Hematopoietic multipotent progenitor cell treated with erythropoietin and hydrocortisone succinate and interleukin-3 and kit ligand, for 15 days (in vitro differentiated cells): ENCODE measurements at places on chromosomes 16 and 17.

DNA sequence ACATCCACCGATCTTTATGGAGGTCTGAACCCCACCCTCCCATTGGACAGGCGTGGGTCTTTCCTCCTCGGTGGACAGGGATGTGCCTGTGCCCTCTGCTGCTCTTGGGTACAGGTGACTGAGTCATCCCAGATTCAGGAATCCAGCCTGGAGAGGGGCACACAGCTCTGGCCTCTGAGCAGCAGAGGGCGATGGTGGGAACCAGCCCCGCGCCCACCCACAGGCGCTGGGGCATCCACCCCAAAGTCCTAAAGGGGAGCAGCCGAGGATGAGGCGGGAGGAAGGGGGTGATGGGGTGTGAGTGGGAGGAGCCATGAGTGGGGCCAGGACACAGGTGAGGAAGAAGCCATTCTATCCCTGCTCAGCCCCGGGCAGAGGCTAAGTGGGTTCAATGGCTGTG lies 35.0 kb downstream of the ENGASE start:
- no peak for DNase-seq

DNA sequence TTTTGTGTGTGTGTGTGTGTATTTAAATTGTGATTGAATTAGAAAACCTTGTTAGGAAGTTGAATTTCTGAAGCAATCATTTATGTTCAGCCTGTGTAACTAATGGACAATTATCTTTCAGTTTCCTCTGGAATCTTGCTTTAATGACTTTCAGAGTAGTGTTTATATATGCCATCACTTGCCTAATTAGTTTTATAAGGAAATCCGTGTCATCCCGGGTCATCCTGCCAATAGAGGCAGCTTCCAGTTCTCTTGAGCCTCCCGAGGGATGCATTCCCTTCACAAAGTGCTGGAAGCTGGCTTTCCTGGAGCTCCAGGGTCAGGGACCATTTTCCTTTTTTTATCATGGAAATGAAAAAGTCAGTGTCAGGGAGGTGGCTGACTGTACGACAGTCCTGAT lies 42.9 kb downstream of the PRKCA start:
- DNase-seq: no peak

DNA sequence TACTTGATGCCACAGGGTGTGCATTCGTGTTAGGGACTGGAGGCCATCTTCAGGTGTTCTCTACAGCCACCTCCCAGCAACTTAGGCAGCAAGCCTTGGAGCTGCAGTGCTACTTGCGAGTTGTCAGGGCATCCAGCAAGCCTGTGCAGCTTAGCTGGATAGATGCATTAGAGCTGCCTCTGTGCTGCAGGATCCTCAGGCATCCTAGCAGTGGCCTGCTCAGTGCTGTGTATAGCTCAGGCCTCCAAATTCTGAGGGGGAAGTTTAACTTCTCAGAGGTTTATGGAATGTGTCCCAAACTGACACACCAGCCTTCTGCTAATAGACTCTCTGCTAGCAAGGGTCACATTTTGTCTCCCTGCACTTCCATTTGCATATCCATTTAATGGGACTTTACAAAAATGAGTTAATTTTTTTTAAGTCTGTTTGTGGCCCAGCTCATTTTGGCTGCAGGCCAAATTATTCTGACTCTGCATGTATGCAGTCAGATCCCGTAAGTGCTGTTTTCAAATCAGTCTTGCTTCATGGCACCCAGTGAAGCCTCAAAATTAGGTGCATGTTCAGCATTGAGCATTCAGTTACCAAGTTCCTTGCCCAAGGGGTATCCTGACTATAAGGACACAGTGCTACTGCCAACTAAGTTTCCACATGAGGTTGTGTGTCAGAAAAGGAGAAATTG lies 6.8 kb downstream of the GABARAPL2 start:
- peak; percentile 87 for DNase-seq

GRCh38 chr17:81097134-81097942 lies 62.4 kb downstream of the BAIAP2 start:
- DNase-seq: peak; percentile 22

GRCh38 chr17:33864758-33865229 lies 390.3 kb upstream of the CCL2 start:
- no peak for DNase-seq

- peak; percentile 16 for DNase-seq
Measured at GRCh38 chr17:38872027-38872511, 2.2 kb downstream of the LASP1 start.

DNA sequence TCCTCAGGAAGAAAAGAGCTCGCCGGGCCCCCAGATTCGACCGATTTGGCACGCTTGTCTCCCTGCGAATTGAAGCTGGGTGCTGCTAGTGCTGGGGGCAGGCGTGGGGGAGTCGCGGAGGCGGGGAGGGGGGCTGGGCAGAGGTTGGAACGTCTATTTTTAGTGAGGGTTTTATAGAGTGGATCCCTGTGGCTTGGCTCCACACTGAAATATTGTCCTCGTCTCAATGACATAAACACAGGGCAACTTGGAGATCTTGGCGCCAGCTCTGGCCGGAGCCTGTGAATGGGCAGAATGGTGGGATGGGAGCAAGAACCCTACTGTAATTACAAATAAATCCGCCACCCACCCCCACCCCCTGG lies 15.7 kb upstream of the NOG start:
- no peak for DNase-seq

DNA sequence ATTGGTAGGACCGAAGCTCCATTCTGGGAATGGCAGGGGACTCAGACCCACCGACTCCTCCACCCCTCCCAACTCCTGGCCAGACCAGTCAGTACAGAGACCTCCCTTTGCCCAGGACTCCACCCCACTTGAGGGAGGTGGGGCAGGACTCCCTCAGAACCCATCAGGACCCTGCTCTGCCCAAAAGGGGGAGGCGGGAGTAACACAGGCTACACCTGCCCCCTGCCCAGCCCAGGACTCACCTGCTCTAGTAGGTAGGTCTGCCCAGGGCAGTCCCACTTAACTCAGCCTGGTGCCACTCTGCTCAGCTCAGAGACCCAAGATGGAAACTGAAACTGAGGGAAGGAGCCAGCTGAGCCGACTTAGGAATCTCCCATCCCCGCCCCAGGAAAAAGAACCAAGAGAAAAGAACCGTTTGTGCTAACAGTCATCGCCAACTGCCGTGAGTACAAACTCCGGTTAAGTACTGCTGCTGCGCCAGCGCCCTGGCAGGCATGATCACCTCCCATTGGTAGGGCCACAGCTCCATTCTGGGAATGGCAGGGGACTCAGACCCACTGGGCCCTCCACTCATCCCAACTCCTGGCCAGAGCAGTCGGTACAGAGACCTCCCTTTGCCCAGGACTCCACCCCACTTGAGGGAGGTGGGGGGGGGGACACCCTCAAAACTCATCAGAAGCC lies 503 bp downstream of the DHX58 start:
- DNase-seq: peak; percentile 14
